ENCODE measurements at places on chromosomes 5 and 9.

DNA sequence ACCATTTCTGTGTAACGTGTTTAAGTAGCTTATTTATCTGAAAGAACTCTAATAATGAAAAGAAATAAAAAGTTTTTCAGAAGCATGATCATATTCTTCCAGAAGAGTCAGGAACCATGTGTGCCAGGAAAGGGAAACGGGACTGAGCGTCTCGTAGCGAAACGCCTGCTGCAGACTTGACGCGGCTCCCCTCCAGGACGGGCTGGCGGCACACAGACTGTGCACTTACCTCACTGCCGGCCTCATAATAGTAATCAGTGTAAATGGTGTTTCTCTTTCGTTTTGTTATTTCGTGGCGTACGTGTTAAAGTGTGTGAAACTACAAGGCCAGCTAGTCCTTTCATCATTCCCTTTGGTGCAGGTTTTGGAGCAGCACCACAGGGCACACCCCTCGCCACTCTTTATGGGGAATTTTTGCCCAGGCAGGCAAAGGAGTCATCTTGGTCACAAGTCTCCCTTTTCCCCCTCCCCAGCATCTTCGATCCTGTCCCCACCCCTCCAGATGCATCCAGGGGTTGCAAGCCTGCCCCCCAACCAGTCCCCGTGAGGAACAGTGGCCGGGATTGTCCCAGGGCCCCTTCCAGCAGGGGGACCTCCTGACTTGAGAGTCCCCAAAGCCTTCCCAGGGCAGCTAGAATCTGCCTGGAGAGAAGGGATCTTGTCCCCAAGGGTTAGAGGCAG lies 233.1 kb downstream of the FANCC start:
- DNase-seq, result no peak

GRCh38 chr5:16414861-16415260 lies 50.7 kb downstream of the ZNF622 start:
- no peak for DNase-seq

DNA sequence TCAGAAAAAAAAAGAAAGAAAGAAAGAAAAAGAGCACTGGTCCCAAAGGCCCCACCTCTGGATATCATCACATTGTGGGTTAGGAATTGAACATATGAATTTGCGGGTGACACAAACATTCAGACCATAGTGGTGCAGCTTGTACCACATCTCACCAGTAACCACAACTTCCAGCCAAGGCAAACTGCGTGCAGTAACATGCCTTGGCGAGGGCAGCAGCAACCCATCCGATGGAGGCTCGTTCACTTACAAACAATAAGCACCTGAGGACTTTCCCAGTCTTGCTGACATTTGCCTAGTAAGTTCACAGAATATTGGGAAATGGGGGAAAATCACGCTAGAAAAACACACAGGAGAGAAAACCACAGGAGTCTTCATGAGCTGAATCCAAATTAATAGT lies 508.1 kb downstream of the ZNF608 start:
- no peak for DNase-seq

- DNase-seq, result no peak
Observed at GRCh38 chr9:117823576-117823975, 119.4 kb downstream of the TLR4 start.

DNA sequence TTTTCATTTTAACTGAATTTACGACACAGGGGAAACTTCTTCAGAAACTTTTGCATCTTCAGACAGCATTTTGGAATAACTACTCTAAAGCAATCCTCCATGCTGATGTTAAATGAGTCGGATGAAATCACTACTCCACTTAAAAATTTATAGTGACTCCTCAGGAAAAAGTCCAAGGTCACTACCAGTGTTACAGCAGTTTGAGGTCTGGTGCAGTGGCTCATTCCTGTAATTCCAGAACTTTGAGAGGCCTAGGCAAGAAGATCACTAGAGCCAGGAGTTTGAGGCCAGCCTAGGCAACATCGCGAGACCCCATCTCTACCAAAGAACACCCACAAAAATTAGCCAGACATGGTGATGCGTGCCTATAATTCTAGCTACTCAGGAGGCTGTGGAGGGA lies 5.9 kb upstream of the GAS1 start:
- no peak for DNase-seq

- DNase-seq, result no peak
Observed at GRCh38 chr5:156865427-156865826, 15.3 kb downstream of the PPP1R2B start.

DNA sequence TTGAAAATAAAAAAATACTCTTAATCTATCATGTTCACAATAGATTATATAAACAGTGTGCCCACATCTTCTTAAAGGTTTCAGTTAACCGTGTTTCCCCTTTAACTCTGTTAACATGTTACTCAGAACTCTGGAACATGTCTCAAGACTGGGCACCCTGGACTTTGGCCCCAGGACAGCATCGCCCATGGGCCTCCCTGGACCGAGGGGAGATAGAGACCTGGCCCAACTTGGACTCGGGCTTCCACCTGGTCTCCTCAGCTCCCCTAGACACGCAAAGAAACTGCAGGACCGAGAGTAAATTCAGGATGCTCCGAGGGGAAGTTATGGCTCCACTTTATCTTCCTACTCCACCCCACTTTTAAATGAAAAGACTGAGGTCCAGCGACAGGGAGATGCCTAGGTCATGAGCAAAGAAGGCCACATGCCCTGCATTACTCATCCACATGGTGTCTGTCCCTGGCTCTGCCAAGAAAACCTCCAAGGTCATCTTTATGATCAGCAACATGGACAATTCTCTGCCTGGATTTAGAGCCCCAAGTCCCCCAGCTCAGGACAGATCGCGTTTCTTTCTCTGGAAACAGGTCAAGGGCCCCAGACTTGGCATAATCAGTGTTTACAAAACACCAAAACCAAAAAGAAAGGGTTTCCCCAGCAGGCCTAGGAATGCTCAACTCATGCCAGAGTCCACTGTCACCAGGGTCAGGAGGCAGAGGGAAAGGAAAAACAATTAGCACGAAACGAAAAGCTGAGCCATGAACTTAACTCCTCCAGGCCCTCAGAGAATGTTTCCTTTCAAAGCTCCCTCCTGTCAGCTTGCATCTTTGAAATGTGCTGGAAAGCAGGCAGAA lies 17.4 kb downstream of the GPX3 start:
- no peak for DNase-seq

DNA sequence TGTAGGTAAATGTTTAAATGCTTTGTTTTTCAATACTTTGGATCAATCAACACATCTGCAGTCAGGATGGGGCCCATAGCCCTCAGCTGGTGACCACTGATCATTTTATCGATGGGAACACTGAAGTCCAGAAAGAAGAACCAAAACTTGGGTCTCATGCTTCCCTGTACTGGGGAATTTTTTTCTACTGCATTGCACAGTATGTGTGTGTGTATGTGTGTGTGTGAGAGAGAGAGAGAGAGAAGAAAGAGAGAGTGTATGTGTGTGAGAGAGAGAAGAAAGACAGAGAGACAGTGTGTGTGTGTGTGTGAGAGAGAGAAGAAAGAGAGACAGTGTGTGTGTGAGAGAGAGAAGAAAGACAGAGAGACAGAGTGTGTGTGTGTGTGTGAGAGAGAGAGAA lies 202.9 kb upstream of the MSX2 start:
- no peak for DNase-seq

DNA sequence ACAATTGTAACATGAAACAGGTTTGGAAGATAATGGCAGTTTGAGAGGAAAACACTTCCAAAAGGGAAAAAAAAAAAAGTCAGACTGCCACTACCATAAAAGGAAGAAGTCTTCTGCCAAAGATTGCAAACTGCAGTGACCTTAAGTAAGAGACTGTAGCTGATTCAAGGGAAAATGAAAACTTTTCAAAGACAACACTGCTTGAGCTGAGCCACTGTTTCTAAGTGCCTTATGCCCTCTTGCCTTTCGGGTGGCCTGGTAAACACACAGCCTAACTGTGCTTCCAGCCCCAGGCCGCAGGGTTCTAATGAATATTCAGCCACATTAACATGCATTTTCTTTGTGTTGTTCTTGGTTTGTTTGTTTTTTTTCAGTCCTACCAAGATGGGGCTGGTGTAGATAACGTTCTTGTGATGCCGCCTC lies 354.6 kb downstream of the BNC2 start:
- DNase-seq, result no peak

- no peak for DNase-seq
Observed at GRCh38 chr5:177301503-177302165, 1.9 kb downstream of the RAB24 start.

- no peak for DNase-seq
Observed at GRCh38 chr5:67490543-67491321, 294.1 kb upstream of the CD180 start.

- DNase-seq, result no peak
Observed at GRCh38 chr9:94800424-94801117, 74.1 kb downstream of the AOPEP start.

GRCh38 chr9:129171993-129172751 lies 5.9 kb downstream of the IER5L start:
- no peak for DNase-seq

DNA sequence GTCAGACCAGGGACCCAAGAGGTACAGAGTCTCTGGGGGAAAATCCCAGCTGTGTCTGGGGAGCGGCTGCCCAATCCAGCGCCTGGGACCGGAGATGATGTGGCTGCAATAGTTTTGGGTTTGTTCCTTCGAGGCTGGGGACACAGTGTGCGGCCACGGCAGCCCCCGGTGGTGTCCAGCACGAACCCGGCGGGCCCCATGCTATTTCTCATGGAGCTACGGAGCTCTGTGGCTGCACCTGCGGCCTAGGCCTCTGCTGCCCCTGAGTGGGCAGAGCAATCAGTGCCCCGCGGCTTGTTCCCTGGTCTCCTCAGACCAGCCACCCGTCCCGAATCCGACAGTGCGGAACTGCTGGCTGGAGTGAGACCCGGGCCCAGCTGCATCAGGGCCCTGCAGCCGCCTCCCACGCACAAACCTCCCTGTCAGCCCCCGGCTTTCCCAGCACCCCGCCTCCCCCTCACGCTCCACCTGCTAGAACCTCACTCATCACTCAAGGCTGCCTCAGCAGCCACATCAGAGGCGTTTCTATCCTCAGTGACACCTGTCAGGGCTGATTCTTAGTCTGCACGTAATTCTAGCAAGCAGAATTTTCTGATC lies 29.0 kb downstream of the SARDH start:
- no peak for DNase-seq

DNA sequence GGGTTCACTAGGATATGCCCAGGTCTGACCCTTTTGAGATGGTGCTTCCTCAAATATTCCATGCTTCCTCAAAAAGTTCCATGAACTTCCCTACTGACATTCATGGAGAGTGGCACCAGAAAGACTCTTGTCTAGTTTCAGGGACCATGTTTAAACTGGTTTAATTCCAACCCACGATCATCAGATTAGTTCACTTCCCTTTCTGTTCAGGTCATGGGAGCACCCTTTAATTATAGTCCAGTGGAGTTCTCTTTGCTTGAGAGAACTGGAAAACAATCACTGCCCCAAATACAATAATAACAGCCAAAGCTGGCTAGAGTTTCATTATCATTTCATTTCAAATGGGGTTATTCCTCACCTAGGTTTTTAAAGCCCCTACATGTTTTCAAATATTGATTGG lies 9.7 kb upstream of the ERBIN start:
- no peak for DNase-seq

- no peak for DNase-seq
Observed at GRCh38 chr5:6659941-6660684, 26.9 kb downstream of the SRD5A1 start.

DNA sequence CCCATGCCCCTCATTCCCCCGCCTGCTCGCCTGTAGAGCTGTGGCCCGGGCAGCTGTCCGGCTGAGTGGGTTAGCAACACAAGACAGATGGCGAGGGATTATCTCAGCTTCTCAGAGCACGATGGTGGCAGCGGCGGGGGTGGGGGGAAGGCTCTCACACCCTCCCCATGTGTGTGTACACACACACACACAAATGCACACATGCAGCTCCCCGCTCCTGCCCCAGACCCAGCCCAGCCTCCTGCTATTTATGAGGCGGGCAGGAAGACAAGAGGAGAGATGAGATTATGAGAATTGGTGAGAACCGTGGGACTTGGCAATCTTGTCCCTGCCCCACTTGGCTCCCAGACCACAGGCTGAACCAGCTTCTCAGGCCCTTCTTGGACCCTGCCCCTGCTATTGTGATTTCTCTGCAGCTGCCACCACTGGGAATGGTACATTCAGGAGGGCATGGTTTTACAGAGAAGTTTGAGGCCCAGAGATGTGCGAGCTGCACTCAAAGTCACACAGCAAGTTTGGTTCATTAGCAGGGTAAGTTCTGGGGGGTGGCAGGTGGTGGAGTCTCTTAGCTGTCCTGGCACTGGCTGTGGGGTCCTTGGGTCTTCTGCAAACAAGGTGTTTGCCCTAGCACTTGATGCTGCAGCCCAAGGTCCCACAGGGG lies 51.0 kb upstream of the PSD2 start:
- DNase-seq, result no peak

- DNase-seq, result no peak
Observed at GRCh38 chr5:134138416-134139376, 24.2 kb downstream of the TCF7 start.

Measured in non-pigmented ciliary epithelial cell (primary cell).